ENCODE measurements at places on chromosomes 4 and X.
A peak's percentile ranks its signal among the peaks of the same experiment; 100 is the strongest.

- no peak for DNase-seq
These were observed 93.4 kb upstream of the RAPGEF2 start for GRCh38 chr4:159009521-159009920.

DNA sequence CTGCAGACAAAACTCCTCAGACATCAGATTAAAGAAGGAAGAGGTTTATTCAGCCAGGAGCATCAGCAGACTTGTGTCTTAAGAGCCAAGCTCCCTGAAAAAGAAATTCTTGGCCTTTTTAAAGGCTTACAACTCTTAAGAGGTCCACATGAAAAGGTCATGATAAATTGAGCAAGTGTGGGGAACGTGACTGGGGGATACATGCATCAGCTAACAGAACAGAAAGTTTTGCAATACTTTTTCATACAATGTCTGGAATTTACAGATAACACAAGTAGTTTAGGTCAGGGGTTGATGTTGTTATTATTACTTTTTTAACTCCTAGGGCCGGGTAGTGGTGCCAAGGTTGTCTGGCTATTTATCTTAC is 55.6 kb upstream of the RBMX start:
- DNase-seq = no peak

DNA sequence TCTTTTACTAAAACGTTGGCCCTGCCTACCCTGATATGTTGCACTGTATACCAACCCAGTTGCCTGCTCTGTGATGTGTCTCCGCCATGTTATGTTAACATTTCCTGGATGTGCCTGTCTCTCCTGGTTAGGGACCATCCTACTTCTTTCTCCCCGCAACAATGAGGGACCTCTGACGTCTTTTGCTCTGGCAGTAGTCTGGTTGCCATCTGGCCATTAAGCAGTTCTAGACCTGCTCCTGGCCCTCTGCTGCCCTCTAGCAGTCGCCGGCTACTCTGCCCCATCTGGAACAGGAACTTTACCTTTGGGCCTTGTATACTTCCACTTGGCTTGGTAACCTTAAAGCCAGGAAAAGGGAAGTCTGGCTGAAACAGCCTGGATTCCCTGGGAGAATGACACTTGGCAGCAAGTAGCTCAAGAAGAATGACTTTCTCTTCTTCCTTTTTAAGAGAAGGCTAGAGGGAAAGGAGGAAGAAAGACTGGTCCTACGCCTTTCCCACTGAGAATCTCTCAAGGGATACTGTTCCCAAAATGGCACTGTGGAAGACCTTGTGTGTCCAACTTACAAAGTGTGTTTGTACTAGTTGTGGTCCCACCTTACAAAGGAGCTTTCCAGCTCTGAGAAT is 63.5 kb downstream of the GPC3 start:
- DNase-seq = no peak

- DNase-seq = no peak
These were observed 512.2 kb downstream of the PDHA2 start for GRCh38 chr4:96352051-96352517.

GRCh38 chrX:15107367-15107988 is 162.4 kb downstream of the ASB9 start:
- DNase-seq = no peak

DNA sequence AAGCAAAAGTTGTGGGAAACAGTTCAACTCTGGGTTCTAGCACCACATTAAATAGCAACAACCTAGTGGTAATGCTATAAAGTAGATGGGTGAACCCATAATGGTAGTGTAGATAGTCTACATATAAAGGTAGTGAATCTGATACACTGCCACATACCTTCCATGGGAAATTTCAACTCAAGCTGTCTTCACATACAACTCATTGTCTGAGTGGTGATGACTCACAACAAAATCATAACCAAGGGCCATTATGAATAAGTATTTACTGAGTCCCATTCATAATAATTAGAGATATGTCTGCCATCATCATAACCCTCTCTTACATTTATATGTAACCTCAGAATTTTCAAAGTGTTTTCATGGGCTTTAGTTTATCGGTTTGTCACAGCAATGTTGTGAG is 34.8 kb downstream of the EGF start:
- no peak for DNase-seq

- no peak for DNase-seq
These were observed 169.2 kb upstream of the IL15 start for GRCh38 chr4:141467225-141467624.

DNA sequence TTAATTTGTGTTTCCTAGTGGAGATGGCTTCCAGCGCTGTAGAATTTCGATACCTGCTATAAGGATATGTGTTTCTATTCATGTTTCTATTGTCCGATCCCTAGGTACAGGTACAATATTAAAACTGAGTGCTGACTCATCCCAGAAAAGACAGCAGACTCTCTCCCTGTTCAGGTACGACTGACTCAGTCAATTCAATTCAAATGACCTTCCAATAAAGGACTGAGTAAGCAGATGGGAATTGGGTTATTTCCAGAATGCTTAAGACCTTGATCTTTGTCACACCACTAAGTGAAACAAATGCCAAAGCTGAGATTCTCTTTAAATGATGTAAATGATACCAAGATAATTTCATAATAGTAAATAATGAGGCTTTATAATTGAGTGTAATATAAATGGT is 1596.9 kb downstream of the RPA4 start:
- DNase-seq = no peak

DNA sequence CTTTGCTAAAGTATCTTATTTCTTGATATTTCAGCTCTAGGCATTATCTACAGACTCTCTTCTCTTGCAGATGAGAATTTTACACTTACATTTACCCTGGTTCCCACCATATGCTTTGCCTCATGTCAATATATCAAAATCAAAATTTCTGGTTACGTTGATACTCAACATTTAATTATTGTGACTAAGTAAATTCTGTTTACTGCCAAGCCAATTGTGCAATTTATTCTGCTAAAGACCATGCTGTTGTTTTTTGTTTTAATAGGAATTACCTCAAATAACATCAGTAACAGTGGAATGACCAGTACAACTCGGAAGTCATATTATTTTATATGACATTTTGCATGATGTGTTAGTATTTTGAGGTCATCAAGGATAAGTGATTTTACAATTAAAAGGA is 125.5 kb downstream of the IL15 start:
- DNase-seq = no peak

- DNase-seq = no peak
These were observed 20.4 kb upstream of the PI4K2B start for GRCh38 chr4:25213347-25213979.

- peak; percentile 15 for DNase-seq
These were observed 59.3 kb downstream of the MAML3 start for GRCh38 chr4:140094438-140095420.

DNA sequence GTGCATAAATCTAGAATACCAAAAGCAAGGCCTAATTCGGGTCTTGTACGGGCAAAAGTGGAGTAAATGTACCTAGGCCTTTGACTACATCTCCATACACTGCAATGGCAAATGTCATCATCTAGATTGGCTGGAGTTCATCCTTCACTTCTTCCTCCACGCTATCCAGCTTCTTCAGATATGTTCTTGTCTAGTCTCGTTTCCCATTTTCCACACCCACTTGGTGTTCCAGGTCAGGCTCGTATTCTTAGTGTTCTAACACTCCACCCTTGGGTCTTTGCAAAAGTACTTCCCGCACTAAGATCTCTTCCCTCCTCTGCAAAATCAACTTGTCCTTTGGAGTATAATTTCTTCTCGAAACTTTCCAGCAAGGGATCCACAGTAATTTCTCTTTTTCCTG is 1.4 kb downstream of the COQ2 start:
- no peak for DNase-seq

DNA sequence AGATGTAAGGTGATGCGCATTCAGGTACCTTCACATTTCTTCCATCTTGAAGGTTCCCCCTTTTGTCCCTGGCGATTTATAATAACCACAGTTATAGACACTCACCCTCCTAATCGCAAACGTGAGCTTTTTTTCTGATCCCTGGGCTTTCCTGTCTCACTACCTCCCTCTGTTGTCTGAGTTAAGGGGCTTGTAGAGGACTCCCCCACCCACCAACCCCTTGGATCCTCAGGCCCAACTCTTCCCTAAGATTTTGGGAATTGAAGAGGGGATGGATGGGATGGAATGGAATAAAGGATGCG is 1.4 kb downstream of the CNKSR2 start:
- no peak for DNase-seq

DNA sequence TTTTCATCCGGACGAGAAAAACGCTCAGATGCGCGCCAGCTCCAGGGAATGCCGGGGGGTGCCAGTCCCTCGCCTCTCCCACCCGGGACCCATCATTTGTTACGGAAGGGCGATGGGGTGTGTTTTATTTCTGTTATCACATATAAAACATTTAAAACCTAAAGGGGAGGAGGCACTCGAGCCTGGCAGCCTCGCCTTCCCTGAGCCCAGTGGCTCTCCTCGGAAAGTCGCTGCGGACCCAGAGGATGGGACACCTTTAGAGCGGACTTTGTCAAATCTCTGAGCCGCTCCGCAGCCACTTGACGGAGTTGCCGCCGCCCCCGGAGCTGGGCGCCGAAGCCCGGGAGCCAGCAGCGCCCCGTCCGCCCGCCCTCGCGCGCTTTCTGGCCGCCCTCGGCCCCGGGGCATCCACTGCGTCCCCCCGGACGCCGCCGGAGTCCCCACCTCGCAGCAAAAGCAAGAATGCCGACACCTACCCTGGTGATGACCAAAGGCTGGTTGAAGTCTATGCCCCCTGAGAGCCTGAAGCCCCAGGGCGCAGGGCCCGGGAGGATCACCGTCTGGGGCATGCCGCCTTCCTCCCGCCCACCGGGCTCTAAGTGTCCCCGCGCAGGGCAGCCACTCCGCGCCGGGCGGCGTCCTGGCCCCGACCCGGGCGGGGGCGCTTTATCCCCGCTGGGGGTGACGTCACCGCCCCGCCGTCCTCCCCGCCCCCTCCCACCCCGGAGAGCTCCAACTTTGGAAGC is at the start of gene PDLIM3:
PDLIM3 (minus strand) TSS at position 642 of the 746 bp plus-strand sequence; CDS start at position 569, 73 bp downstream.
- DNase-seq = no peak

GRCh38 chr4:54780149-54780495 is 122.4 kb downstream of the KIT start:
- no peak for DNase-seq

DNA sequence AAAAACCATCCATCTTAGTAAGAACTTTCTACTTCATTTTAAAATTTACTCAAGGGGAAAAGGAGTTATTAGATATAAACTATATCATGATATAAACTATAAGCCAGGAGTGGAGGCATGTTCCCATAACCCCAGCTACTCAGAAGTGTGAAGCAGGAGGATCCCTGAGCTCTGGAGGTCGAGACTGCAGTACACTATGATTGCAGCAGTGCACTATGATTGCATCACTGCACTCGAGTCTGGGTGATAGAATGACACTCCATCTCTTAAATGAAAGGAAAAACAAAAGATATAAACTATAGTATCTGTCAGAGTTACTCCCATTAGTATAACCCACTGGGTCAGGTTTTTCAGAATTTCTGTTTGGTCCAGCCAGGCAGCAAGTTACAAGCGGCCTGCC is 47.6 kb downstream of the RPS3A start:
- DNase-seq = no peak

All from stimulated activated CD8-positive, alpha-beta memory T cell treated with anti-CD3 and anti-CD28 coated beads, Interleukin-2, amount 100 ng/mL, for 1 hour (primary cell).